NCI-H2171 (cell line): ENCODE measurements at places on chromosomes 2 and 18.
A peak's percentile ranks its signal among the peaks of the same experiment; 100 is the strongest.

DNA sequence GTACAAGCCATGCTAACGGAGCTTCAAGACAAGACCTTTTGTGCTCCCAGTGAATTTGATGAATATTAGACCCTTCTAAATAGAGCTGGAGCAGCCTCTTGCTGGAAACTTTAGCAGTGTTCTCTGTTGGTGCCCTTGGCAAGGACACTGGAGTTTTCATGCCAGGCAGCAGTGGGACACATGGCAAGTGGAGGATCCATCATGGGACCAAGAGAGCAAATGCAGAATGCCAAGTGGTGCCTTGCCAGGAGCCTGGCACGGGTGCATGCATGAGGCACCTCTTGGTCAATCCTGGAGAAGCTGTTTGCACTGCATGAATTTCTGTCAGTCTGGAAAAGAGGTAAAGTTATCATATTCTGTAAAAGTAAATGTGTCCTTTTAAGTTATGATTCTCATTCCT, 59.1 kb downstream of the NETO1 start:
- DNase-seq = no peak

DNA sequence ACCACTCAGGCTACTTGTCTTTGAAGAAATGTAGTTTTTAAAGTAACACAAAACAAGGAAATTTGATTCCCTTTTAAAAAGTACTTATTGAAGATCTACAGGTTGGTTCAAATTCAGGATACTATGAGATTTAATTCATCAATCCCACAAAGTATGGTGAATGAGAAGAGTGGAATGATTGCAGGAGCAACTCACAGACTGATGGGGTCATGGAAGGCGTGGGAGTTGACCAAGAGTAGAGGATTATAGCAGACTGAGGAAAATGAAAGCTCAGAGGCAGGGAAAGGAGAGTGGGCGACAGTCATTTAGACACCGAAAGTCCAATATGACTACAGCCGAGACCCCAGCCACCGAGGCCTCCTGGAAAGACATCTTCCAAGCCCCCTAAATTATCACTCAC, 12.5 kb upstream of the DAPL1 start:
- no peak for DNase-seq

DNA sequence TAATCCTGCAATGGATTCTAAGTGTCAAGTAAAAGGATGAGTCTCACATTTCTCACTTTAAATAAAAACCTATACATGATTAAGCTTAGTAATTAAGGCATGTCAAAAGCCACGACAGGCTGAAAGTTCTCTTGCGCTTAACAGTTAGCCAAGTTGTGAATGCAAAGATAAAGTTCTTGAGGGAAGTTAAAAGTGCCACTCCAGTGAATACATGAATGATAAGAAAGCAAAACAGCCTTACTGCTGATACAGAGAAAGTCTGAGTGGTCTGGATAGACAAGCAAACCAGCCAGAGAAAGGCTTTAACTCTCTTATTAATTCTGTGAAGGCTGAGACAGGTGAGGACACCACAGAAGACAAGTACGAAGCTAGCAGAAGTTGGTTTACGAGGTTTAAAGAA, 12.7 kb downstream of the THOC1 start:
- DNase-seq = no peak

DNA sequence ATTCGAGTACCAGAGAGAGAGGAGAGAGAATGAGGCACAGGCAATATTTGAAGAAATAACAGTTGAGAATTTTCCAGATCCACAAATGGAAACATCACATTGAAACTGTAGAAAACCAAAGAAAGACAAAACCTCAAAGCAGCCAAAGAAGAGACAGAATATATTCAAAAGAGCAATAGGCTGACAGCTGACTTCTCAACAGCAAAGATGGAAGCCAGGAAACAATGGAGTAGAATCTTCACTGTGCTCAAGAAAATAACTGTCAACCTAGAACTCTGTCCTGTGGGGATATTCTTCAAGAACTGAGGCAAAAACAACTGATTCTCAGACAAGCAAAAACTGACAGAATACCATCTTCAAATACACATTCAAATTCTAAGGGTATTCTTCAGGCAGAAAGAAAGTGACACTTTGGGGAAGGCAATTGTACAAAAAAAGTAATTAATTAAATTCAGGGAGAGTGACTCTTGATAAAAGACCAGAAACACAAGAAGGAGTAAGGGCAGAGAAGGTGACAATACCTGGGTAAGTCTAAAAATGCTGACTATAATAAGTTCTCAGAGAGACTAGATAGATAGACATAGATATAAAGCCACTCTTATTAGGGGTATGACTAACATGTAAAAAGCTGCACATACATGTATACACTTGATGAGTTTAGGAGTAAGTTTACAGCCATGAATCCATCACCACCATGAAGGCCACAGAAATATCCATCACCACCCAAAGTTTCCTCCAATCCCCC, 25.6 kb downstream of the ANKMY1 start:
- no peak for DNase-seq

GRCh38 chr18:26477828-26478466, 70.4 kb downstream of the KCTD1 start:
- no peak for DNase-seq

GRCh38 chr2:238107525-238108422, 7.6 kb downstream of the ESPNL start:
- no peak for DNase-seq

GRCh38 chr2:143885461-143885860, 634.5 kb downstream of the ZEB2 start:
- no peak for DNase-seq

- DNase-seq = no peak
These were observed 139.4 kb upstream of the HDAC4 start for GRCh38 chr2:239540174-239540573.

DNA sequence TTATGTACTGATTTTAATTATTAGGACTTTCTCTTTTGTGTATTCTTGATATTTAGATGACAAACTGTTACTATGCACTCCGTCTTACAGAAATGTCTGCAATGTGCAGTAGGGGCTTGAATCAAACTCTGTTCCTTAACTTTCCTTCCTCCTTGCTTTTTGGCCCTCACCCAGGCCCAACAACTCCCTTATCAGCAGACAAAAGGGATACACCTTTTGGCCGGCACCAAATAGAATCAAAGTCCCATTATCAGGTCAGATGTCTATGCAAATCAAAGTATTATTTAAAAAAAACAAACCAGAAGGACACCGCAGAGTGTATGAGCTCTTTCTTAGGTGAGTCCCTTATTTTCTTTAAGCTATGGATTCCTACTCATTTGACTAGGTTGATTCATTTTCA, 116.3 kb upstream of the SERPINE2 start:
- DNase-seq = no peak

DNA sequence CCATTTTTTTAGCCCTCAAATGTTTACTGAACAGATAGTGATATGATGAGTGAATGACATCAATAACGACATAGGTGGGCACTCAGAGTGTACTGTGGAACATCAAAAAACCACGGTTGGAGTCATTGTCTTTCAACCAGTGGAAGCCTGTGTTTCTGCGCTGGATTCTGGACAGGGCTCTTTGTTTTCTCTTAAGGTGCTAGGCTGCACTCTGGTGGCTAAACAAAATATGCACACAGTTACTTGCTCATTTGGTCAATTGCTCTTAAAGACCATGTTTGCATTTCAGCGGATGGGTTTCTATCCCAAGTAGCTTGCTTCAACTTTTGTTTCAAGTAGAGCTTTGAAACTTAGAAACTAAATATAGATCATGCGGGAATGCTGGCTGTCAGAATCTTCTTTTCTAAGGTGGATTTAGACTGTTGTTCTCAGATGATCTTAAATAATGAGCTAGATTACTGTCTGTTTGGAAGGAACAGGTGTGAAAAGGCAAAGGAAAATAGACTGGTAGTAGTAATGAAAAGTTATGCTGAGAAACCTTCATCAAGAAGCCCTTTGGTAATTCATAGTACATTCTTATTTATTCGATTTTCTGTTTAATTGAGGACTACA, 48.5 kb upstream of the LYPD6B start:
- DNase-seq = peak; percentile 67

- no peak for DNase-seq
These were observed 36.0 kb downstream of the KLHL29 start for GRCh38 chr2:23420840-23421476.

DNA sequence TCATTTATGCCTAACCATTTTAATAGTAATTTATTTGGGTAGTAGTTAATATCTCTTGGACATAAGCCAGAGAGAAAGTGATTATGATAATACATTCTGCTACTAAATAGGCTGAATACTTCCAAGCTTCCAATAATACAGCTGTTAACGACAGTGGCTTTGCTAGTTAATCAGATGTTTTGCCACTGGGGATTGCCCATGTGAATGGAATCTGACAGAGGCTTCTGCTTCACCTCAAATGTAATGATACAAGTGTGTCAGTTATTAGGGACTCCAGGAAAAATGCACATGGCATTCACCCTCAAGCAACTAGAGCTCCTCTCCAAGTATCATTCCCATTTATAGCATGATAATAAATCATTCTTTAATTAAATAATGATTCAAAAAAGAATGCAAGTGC, 185.0 kb upstream of the TMEFF2 start:
- DNase-seq = no peak

DNA sequence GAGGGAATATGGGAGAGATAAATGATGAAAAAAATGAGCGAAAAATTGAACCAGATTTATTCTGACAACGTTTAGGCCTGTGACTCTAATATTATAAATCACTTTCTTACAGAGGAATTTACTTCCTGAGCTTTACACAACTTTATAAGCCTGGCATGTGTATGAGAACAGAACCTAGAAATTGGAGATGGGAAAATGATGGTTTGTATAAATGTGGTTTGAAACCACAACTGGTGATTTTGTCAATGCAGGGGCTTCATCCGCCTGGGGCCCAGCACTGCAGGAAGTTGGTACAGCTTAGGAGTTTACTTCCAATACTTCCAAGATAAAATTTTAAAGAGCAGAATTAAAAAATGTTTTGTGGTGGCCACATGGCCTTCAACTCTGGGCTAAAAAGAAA, 82.3 kb downstream of the VAPA start:
- no peak for DNase-seq

DNA sequence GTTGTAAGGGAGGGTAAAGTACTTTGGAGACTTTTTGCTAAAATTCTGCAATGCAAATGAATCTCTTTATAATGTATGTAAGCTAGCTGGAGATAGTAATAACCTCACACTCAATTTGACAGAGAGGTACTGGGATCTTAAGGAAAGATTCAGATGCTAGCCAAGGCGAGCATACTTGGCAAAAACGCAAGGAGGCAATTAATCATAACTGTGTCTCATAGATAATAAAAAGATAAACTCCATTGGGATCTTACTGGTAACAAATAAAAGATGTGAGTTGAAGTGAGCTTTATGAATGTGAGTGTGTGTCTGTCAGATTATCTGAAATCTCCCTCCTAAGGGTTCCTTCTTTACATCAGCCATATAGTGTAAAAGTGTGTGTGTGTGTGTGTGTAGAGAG, 533.0 kb downstream of the TMX3 start:
- no peak for DNase-seq

GRCh38 chr2:172086241-172087206, 1.2 kb downstream of the DLX1 start:
- peak; percentile 15 for DNase-seq

DNA sequence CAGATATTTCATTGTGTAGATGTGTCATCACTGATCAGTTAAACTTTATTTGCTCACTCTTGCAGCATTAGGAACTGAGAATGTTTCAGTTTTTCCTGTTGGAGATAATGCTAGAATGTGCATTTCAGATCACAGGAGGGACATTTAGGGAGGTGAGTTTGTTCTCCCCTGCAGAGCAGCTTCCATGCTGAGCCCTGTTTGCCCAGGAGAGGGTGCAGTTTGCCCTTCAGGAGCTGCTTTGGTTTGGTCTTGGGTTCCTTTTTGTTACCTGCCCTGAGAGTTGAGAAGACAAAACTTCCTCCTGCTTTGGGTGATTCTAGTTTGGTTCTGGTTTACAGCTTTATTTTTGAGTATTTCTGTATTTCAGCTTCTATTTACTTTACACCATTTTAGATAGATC, 49.9 kb downstream of the DGKD start:
- no peak for DNase-seq

GRCh38 chr18:5439986-5440696, 103.7 kb downstream of the EPB41L3 start:
- no peak for DNase-seq

- DNase-seq = no peak
These were observed 278.2 kb downstream of the ALK start for GRCh38 chr2:29643196-29643595.

DNA sequence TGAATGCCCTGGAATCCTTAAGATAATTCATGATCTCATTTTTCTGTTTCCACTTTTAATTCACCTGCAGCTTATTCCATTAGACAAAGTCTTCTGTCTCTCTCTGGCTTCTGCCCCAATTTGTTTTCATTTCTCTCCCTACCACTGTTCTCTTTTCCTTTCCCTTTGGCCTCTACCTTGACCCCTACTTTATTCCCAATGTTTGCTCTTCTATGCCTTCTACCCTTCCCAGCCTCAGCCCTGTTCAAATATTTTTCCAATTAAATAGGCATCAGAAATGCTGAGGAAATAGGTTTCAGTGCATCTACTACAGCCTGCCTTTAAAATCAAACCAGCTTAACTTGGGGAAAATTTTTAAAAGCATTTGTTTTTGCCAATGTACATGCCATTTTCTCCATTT, 443.7 kb upstream of the CWC22 start:
- no peak for DNase-seq

GRCh38 chr2:238938401-238939055, 90.6 kb downstream of the TWIST2 start:
- DNase-seq = no peak

GRCh38 chr2:150152230-150152629, 335.2 kb downstream of the RND3 start:
- no peak for DNase-seq

GRCh38 chr2:179487010-179487731, 222.5 kb upstream of the SESTD1 start:
- no peak for DNase-seq

DNA sequence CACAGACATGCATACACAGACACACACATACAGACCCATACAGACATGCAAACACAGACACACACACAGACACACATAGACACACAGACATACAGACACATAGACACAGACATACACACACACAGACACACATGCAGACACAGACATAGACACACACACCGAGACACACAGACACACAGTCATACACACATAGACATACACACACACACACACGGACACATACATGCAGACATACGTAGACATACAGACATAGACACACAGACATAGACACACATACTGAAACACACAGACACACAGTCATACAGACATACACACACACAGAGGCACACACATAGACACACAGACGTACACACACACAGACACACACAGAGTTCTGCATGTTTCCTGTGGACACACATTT, 26.9 kb downstream of the INHBB start:
- no peak for DNase-seq

DNA sequence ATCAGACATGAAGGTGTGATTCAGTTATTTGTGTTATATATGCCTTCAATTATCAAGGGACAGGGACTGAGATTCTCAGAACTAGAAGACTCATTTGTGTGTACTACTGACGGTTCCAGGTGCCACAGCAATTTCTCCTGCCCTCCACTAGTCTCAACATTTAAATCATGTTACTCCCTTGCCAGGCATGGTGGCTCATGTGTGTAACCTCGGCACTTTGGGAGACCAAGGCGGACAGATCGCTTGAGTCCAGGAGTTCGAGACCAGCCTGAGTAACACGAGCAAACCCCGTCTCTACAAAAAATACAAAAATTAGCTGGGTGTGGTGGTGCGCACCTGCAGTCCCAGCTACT, 1.1 kb downstream of the CNDP2 start:
- no peak for DNase-seq
